Spinal cord (tissue), 10 donors: ENCODE measurements at places on chromosomes 16 and 17.

- DNase-seq, result no peak
Observed at GRCh38 chr16:73166947-73167550, 119.1 kb upstream of the ZFHX3 start.

- DNase-seq, result peak; percentile 70
Observed at GRCh38 chr16:58501242-58502131, 1.5 kb downstream of the NDRG4 start.

DNA sequence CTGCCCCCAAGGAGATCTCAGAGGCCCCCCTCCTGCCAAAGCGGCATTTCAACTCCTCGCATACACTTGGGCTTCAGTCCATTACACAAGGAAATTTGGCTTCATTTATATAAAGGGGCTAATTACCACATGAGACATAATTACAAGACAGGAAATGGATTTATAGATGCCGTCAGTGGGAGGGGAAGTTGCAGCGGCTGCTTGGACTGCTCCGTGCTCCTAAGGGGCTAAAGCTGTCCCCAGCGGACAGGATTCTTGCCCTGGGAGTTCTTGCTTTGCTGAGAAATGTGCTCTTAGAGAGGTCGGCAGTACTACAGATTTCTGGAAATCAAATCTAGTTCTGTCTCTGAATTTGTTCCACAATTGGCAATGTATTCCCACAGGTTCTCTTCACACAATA is 57.2 kb upstream of the NLK start:
- DNase-seq, result no peak

GRCh38 chr16:50505115-50505514 is 43.1 kb upstream of the NKD1 start:
- no peak for DNase-seq

- DNase-seq, result no peak
Observed at GRCh38 chr16:14148569-14148968, 77.5 kb downstream of the MRTFB start.

DNA sequence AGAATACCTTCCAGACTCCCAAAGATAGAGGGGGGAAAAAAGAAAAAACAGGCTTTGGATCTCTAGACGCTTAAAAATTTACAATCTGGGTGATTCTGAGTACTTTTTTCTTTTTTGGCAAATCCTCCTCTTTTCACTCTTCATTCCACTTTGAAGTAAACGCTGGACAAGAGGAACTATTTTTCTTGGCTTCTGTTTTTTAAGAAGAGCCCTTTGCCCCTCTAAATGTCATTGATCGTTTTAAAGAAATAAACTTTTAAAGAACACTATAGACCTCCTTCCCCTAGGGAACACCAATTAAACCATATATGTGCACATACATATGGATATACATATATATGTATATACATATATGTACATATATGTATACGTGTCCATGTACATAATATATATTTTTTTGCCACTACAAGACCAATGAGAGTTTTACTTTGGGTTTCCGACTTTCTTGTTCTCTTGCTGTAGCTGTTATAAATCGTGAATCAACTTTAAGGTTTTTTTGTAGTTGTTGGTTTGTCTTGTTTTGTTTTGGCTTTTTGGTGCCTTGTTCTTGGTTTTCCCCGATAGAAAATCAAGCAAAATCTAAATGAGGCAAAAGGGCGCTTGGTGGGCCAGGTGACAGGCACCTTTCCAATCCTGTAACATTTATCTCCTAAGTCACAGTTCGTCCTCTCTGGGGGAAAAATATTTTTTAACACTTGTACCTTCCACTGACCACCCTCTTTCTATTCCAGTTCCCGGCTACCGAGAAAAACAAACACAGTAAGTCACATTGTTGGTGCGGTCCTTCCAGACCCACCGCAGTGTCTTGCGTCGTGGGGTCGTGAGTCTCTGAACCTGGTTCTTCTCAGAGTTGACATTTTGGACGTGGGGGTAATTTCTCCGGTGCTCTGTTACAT is 4.4 kb downstream of the FOXF1 start:
- no peak for DNase-seq

GRCh38 chr17:41308918-41309359 is at the start of gene KRTAP16-1:
TSS of gene KRTAP16-1 (minus strand) at chr17:41309309. CDS start at chr17:41309253, 56 bp downstream.
- DNase-seq, result no peak

- DNase-seq, result no peak
Observed at GRCh38 chr17:1188812-1189504, 9.2 kb upstream of the ABR start.

- DNase-seq, result no peak
Observed at GRCh38 chr17:43416998-43417890, 18.5 kb downstream of the ARL4D start.

- no peak for DNase-seq
Observed at GRCh38 chr16:10665166-10665565, 29.6 kb downstream of the TEKT5 start.

DNA sequence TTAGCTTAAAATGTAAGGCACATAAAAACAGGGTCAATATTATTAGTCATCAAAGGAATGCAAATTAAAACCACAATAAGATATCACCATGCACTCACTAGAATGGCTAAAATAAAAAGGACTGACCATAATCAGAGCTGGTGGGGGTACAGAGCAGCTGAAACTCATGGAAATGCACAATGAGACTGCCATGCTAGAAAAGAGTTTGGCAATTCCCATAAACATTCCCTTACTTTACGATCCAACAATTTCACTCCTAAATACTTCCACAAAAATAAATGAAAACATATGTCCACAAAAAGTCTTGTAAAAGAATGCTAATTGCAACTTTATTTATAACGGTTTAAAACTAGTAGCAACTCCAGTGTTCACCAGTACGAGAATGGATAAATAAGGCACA is 36.1 kb upstream of the ERCC4 start:
- no peak for DNase-seq

GRCh38 chr17:15444805-15445204 is 22.6 kb downstream of the CDRT4 start:
- DNase-seq, result no peak

DNA sequence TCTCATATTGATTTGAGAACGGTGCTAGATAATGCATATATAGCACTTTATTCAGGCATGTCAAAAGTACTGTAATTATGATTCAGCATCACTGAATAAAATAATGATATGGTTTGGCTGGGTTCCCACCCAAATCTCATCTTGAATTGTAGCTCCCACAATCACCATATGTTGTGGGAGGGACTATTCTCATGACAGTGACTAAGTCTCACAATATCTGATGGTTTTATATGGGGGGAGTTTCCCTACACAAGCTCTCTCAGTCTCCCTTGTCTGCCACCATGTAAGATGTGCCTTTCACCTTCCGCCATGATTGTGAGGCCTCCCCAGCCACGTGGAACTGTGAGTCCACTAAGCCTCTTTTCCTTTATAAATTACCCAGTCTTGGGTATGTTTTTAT is 25.6 kb upstream of the LONP2 start:
- no peak for DNase-seq

DNA sequence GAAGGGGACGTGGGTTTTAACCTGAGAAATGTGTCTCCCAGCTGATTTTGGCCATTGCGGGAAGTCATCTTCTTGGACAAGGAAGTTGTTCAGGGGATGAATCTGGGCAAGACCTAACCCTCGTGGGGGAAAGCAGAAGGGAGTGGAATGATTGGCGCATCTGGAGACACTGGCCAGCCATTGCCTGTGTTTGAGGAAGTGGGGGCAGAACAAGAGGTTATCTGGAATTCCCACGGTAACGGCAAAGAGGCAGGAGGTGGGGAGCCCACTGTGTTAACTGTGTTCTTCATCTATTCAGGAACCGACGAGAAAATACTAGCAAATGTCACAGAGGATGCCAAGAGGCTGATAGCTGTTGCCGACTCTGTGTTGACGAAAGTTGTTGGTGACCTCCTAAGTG is 66.9 kb downstream of the RNF213 start:
- DNase-seq, result no peak

GRCh38 chr16:10744370-10745030 is 858 bp downstream of the NUBP1 start:
- no peak for DNase-seq

DNA sequence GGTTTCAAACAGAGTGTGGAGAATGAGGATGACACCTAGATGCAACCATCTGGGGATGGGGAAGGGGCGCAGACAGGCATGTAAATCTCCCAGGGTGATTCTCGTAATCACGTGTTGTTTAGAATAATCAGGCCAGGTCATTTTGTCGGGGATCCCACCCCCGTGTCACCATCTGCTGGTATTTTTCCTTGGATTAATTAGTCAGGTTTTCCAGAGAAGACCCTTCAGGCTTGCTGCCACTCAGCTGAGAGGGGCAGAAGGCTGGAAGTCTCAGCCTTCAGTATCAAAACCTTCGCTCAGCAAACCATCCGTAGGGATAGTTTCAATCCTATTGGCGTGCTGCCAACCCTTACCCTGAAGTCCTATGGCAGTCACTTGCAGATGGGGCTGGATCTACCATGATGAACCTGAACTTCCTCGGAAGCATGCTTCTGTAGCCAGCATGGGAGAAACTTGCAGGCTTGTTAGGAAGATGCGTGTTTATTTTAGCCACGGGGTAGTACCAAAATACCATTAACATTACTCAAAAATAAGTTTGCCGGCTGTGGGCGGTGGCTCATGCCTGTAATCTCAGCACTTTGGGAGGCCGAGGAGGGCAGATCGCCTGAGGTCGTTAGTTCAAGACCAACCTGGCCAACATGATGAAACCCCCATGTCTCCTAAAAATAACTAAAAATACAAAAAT is 7.5 kb upstream of the ADCY9 start:
- no peak for DNase-seq

DNA sequence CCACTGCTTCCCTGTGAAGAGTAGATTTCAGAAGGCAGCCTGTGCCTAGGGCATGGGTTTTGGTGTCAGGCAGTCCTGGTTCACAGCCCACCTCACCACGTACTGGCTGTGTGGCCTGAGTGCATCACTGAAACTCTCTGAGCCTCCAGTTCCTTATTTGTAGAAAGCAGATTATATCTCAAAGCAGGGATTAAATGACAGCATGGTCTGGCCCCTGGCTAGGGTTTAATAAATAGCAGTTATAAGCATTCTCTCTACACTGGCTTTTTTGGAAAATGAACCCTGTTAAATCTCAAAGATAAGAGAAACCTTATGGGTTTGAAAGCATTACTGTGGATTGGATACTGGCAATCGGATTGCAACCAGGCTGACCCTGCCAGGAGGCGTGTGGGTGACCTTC is 2.9 kb upstream of the MT1M start:
- DNase-seq, result no peak

DNA sequence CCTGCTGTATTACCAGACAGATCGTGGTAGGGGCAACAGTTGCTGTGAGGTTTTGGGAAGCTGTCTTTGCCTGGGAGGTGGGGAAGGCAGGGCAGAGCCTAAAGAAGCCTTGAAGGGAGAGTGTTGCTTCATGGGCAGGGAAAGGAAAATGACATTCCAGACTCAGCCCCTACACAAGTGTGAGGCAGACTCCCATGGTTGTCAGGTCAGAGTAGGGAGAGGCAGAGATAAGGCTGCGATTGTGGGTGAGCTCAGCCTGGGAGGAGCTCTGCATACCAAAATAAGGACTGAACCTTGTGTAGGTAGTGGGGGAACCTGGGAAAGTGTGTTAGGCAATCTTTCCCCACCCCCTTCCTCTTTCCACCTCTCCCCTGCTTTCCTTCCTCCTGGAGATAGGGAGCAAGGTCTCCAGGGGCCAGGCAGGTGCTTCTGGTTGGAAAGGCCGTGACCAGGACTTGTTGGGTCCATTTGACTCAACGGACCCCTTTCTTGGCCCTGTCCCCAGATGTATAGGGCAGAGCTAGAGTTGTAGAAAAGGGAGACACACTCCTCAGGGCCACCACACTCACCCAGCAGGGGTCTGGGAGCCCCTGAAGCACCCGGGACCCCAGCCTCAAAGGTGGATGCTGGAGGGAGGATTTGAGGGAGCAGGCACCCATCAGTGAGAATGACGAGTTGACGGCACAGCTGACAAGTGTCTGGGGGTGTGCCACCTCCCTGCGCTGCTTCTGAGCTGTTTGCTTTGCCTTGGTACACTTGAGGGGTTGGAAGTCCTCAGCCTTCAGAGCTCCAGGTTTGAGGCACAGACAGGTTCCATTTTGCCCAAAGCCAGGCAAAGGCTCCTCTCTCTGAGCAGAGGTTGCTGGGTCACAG is 18.5 kb upstream of the TOB1 start:
- DNase-seq, result no peak

DNA sequence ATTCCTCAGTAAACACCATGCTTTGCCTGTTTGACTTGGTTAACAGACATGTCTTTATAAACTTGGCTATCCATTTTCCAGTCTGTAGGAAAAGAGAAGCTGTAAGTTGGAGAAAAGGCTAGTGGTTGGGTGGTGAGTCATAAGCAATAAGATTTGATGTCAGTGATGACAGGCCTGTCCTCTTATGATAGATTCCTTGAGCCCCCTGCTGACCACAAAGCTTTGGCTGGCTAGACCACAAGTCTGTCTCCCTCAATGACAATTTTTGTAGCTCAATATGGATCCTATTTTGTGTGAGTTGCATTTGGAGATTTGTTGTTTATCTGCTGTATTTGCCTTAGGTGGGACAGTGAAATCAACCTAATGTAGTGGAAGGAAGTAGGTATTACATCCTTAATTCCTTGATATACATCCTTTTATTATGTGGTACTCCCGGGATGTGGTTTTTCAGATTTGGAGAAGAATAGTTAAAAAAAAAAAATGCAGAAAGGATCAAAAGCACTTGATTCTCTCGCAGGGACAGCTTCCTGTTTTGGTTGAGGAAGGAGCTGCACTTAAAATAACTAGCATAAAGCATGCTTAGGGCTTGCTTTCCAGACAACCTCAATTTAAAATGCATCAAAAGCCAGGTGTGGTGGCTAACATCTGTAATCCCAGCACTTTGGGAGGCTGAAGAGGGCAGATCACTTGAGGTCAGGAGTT is 67.4 kb downstream of the SIAH1 start:
- no peak for DNase-seq

- peak; percentile 19 for DNase-seq
Observed at GRCh38 chr17:72759301-72759700, 333.2 kb downstream of the SLC39A11 start.
